ENCODE measurements at places on chromosomes 7 and 10. TPM values are rescaled to one million over a fixed set of nuclear protein-coding genes. Genes with fewer than 3 reads are reported as not detected.

The PNLIP gene
- not detected for total RNA-seq

The CALHM1 gene
- not detected for total RNA-seq

The RNLS gene
- total RNA-seq: 1.2 TPM

The OPN1SW gene
- total RNA-seq: not detected

The SAMD9L gene
- 1.6 TPM for total RNA-seq

The PRDX3 gene
- total RNA-seq: 113 TPM

The LHFPL3 gene
- 24.1 TPM for total RNA-seq

The SPDYE1 gene
- total RNA-seq: not detected

The TET1 gene
- 39.9 TPM for total RNA-seq

The SLC39A12 gene
- 4.5 TPM for total RNA-seq

The MPP7 gene
- total RNA-seq: 3.7 TPM

The SH2D4B gene
- total RNA-seq: 1.2 TPM

The TMEM130 gene
- total RNA-seq: 4.9 TPM

The VWDE gene
- 1.2 TPM for total RNA-seq

The CCL24 gene
- total RNA-seq: not detected

- no peak for DNase-seq
Observed at GRCh38 chr7:117274951-117275350, 47.9 kb downstream of the WNT2 start.

- DNase-seq: no peak
Observed at GRCh38 chr7:98130959-98131358, 24.3 kb downstream of the LMTK2 start.

GRCh38 chr10:13615650-13616300, 29.0 kb downstream of the PRPF18 start:
- DNase-seq: no peak

DNA sequence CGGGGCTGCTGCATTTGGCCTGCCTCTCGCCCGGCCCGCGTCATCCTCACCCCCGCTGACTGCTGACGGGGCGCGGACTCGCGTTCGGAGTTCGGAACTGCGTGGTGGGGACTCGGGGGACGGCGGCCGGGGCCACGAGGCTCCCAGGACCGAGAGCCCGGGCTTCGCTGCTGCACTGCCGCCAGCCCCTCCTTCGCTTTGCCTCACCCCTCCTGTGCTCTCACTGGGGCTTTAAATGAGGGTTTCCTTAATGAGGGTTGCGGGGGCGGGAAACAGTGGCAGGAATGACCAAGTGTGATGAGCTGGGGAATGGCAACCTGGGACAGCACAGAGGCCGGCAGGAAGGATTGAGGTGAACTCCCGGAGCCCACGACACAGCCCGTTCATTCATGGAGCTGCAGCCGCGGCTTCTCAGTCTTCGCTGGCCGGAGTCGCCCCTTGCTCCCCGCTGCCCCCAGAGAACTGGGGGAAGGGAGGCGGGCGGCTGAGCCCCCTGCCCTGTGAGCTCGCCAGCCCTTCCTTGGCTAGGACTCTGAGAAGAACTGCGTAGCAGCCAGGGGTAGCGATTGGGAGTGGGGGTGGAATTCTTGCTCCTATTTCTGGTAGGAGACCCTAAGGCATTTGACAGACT, 1.5 kb upstream of the LRRC4 start:
- DNase-seq: peak; percentile 55

- DNase-seq: no peak
Observed at GRCh38 chr7:13715534-13715933, 273.9 kb downstream of the ETV1 start.

GRCh38 chr7:125661677-125662076, 732.1 kb upstream of the POT1 start:
- no peak for DNase-seq

DNA sequence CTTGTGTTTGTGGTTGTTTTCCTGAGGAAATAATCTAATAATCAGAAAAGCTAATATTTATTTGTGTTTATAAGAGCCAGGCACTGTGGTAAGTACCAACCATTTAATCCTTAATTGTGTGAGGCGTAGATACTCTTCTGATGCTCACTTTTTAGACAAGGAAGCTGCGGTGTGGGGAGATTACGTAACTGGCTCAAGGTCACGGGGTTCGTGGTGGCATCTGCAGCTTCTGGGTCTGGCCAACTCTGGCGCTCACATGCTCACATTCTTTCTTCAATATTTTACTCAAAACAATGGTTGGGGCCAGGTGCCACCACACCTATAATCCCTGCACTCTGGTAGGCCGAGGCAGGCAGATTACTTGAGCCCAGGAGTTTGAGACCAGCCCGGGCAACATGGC, 77.6 kb downstream of the RALA start:
- DNase-seq: no peak

GRCh38 chr7:2983586-2983985, 60.1 kb downstream of the CARD11 start:
- DNase-seq: no peak

- DNase-seq: no peak
Observed at GRCh38 chr7:150363872-150364271, 4.8 kb upstream of the REPIN1 start.

DNA sequence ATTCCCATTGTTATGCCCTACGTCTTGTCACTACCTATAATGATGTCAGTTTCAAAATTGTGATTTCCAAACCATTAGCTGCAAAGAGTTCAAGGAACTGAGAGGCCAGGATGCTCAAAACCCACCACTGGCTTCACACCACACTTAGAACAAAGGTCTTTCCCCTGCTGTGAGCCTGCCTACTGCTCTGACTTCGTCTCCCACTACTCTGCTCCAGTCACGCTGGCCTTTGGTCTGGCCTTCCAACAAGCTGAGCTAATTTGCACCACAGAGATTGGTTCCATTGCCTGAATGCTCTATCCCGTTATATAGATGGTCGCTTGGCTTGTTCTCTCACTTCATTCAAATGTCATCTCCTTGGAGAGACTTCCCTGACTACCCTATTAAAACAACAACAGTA, 572.1 kb upstream of the GALNT17 start:
- no peak for DNase-seq

GRCh38 chr7:77837966-77838365, 39.4 kb downstream of the PHTF2 start:
- DNase-seq: no peak

GRCh38 chr7:27110186-27111031, 7.9 kb upstream of the HOXA2 start:
- DNase-seq: no peak

DNA sequence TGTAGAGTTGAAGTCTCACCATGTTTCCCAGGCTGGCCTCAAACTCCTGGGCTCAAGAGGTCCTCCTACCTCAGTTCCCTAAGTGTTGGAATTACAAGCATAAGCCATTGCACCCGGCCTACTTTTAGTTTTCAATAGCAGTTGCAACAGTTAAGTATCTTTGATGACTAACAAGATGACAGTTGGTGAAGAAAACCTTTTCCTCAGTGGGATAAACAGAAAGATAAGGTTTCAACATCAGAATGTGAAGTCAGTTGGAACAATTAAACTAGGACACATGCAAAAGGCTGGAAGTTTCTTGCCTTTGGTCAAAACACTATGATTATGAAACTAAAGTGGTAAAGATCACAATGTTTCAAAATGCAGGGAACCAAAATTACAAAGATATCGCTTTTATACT, 169.2 kb downstream of the ZNF438 start:
- DNase-seq: no peak

DNA sequence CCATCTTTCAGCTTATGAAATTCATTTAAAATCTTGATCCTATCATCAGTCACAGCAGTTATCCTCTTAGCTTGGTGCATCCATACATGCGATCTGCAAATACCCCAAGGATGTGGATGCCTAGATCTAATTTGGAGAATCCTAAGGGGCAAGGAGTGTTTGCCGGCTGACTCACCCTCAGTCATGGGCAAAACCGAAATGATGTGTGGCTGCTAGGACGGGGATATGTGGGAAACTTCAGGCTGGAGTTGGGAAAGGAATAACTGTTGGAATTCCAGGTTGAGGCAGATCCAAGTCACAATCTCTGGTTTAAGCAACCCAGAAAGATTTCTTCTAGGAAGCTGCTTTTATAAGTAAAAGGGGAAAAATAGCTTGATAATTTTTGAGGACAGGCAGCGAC, 19.7 kb upstream of the GOT1 start:
- DNase-seq: no peak

GRCh38 chr7:92767437-92767836, 68.9 kb downstream of the CDK6 start:
- DNase-seq: no peak

DNA sequence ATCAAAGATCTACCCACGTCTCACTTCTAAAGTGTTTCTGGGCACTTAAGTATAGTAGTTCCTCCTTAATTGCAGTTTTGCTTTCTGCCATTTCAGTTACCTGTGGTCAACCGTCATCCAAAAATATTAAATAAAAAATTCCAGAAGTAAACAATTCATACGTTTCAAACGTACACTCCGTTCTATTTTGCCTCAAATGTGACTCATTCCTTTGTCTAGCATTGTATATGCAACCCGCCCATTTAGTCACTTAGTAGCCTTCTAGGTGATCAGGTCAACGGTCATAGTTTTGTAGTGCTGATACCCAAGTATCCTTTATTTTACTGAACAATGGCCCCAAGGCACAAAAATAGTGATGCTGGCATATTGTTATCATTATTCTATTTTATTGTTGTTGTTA, 33.8 kb downstream of the HGF start:
- no peak for DNase-seq

DNA sequence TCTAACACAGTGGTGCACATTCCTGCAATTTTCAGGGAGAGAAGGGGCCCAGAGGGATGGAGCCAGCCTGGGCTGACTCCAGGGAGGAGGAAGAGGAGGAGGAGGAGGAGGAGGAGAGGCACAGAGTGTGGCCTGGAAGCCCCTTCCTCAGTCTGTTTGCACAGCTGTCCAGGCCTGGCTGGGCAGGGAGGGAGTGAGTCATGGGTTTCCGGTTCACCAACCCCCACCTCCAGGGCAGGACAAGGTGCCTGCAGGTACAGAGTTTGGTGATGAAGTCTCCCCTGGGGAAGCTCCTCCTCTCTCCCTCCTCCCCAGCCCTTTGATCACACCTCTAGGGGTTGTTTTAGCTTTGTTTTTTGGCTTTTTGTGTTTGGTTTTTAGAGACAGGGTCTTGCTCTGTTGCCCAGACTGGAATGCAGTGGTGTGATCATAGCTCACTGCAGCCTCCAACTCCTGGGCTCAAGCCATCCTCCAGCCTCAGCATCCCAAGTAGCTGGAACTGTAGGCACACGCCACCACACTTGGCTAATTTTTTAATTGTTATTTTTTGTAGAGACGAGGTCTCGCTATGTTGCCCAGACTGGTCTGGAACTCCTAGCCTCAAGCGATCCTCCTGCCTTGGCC, 77.5 kb upstream of the CUX1 start:
- no peak for DNase-seq

DNA sequence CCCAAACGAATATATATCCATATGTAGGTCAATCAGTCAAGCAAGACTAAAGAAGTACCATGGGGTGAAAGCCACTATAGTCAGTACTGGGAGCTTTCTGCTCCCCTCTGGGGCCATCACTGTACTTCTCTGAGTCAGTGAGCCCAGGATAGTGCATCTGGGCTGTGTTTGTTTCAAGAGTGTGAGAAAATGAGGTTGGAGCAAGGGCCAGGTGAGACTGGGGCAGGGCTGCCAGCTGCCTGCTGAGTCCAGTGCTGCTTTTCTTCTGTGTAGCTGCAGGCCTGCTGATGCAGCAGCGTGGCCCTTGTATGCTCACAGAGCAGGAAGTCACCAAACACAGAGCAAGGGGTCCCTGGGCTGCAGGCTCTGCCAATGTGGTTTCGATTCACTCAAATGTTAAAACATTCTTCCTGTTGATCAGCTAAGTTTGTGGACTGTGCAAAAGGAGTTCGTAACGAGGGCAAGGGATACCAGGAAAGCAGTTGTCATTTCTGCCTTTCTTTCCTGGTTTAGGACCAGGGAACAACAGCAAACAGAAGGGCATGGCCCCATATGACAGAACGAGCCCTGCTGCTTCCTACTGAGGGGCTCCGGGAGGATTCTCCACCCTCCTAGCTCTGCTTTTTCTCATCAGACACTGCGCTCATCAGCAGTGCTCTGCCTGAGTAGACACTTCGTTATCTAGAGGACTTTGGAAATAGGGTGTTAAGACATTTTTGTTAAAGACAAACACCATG, 65.4 kb upstream of the TNS3 start:
- DNase-seq: no peak

GRCh38 chr7:127845522-127846214, 185.6 kb downstream of the LRRC4 start:
- DNase-seq: no peak

GRCh38 chr7:70318511-70318910, 720.2 kb downstream of the AUTS2 start:
- DNase-seq: no peak

- DNase-seq: no peak
Observed at GRCh38 chr10:7593063-7593462, 73.7 kb downstream of the ITIH5 start.

DNA sequence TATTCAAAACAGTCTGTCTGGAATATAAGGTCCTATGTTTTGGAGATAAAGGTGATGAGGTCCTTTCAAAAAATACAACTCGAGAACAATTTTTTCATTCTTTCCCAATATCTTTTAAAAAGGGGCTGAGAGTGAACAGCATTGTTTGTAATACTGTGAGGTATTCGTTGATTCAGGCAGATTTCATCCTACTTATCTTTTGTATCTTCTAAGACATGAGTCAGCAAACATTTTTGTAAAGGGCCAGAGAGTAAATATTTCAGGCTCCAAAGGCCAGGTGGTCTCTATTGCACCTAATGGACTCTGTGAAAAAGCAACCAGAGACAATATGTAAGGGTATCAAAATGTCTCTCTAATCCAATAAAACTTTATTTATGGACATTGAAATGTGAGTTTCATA, 8.1 kb upstream of the ANK3 start:
- no peak for DNase-seq

DNA sequence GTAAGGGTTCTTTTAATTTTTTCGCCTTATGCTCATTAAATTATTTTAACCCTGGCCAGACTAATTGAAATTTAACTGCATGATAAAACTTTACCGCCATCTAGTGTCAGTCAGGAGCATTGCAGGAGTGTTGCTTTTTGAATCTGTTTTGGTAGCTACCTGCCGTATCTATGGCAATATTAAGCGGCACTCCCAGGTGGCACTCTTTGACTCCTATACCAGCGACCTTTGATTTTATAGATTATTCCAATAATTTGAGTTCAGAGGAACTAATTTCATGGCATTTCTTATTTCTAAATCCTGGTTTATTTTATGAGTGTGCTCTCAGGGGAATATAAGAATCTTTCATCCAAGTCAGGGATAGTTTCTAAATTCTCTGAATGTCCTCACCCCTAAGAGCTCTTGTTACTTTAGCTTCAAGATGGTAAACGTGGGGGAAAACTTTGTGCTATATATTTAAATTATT, 198.9 kb downstream of the REEP3 start:
- no peak for DNase-seq

- DNase-seq: no peak
Observed at GRCh38 chr7:83478616-83479015, 170.3 kb downstream of the SEMA3E start.

Data from frontal cortex (tissue), 4 donors.